ENCODE measurements at places on chromosomes 1 and 21. TPM values are rescaled to one million over a fixed set of nuclear protein-coding genes. Genes with fewer than 3 reads are reported as not detected.

- no peaks in the 10 kb centered on the region for H3K27me3 ChIP-seq
- H3K27ac ChIP-seq: no peak overlapping the region
- no peak for DNase-seq
- H3K4me1 ChIP-seq: peaks cover 44% of the 10 kb centered on the region
Measured at GRCh38 chr1:235295902-235296350, 32.1 kb downstream of the ARID4B start.

GRCh38 chr1:84763912-84764680, 73.8 kb upstream of the SSX2IP start:
- no peaks in the 10 kb centered on the region for H3K36me3 ChIP-seq
- H3K27me3 ChIP-seq: peaks cover 34% of the 10 kb centered on the region
- no peak overlapping the region for H3K4me3 ChIP-seq

DNA sequence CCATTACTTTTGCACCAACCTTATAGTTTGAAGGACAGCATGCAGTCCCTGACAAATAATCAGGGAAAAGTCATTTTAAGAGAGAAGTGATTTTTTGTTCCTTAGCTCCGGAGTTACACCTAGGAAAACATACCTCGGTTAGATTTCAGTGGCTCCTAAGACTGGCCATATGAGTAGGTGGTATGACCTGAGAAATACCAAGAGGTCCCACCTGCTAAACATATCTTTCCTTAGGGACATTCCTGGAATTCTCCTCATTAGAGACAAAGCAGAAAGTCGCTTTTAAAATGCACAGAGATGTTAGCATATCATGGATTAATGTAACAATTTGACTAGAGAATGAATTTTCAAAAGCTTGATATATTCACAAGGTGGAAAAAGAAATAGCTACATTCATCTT, 84.2 kb upstream of the RNPC3 start:
- H3K4me3 ChIP-seq: no peak overlapping the region
- DNase-seq: no peak
- H3K27me3 ChIP-seq: peaks cover 3% of the 10 kb centered on the region
- H3K4me1 ChIP-seq: no peaks in the 10 kb centered on the region

- H3K27ac ChIP-seq: no peak overlapping the region
- no peak for DNase-seq
- no peaks in the 10 kb centered on the region for H3K36me3 ChIP-seq
- no peak overlapping the region for H3K4me3 ChIP-seq
Measured at GRCh38 chr1:62727656-62728407, 39.6 kb upstream of the DOCK7 start.

DNA sequence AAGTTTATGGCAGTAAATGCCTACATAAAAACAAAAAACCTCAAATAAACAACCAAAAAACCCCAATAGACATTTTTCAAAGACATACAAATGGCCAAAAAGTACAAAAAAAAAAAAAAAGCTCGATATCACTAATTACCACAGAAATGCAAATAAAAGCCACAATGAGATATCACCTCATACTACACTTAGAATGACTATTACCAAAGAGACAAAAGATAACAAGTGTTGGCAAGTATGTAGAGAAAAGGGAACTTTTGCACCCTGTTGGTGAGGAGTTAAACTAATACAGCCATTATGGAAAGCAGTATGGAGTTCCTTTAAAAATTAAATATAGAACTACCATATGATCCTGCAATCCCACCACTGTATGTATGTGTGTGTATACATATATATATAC, 21.1 kb downstream of the SLC25A24 start:
- no peak for DNase-seq
- peaks cover 4% of the 10 kb centered on the region for H3K4me1 ChIP-seq
- no peaks in the 10 kb centered on the region for H3K27me3 ChIP-seq
- H3K4me3 ChIP-seq: no peak overlapping the region
- peaks cover 77% of the 10 kb centered on the region for H3K36me3 ChIP-seq

- no peaks in the 10 kb centered on the region for H3K27me3 ChIP-seq
- no peak overlapping the region for H3K4me3 ChIP-seq
- no peak for DNase-seq
- peaks cover 15% of the 10 kb centered on the region for H3K4me1 ChIP-seq
- peaks cover 19% of the 10 kb centered on the region for H3K36me3 ChIP-seq
- no peak overlapping the region for H3K27ac ChIP-seq
Measured at GRCh38 chr1:156556354-156556753, 16.0 kb downstream of the IQGAP3 start.

DNA sequence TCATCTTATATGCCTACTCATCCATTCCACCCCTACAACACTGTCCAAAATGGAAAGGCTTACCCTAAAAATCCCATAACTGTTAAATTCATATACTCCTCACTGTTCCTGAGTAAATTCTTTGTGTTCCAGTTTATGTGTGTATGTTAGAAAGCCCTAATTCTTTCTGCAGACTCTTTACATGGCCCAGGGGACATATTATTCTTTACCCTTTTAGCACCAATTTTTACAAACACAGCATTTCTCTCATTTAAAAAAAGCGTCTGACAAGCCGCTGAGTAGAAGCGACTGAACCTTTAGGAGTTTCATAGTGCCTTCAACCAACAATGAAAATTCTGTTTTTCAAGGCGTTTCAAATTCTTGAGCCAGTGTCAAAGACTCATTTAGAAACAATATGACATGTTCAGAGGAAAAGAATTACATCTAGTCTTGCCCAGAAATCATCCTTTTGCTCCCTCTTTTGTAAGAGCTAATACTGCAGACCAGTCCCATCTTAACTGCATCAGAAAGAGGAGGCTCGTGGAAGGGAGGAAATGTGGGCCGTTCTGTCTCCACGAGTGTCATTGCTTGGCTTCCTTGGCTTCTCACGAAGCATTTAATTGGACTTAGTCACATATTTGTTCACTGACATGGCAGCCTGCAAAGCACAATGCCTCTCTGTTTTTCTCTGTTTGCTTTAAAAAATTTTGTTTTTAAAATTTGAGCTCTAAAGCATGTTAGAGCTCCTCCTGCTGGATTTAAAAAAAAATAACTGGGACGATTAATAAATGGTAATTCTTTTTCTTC, 21.3 kb upstream of the C1orf105 start:
- H3K27ac ChIP-seq: peak overlapping the region; percentile 58
- H3K36me3 ChIP-seq: no peaks in the 10 kb centered on the region
- no peak overlapping the region for H3K4me3 ChIP-seq
- peaks cover 2% of the 10 kb centered on the region for H3K27me3 ChIP-seq
- peaks cover 57% of the 10 kb centered on the region for H3K4me1 ChIP-seq

DNA sequence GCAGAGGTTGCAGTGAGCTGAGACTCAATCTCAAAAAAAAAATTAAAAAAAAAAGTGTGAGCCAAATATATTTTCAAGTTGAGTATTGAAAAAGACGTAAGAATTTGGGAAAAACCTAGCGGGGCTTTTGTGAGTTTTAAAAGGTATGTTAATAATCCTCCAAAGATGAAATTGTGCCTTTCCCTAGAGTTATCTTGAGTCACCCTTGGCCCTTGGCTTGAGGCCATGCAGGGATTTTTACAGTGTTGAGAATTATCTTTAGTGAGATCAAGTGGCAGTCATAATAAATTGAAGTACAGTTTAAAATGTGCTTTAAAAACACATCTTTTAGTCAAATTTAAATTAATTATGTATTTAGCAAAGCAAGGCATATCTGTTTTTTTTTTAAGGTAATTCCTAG, 32.7 kb downstream of the PPP2R5A start:
- no peak overlapping the region for H3K4me3 ChIP-seq
- H3K27me3 ChIP-seq: no peaks in the 10 kb centered on the region

DNA sequence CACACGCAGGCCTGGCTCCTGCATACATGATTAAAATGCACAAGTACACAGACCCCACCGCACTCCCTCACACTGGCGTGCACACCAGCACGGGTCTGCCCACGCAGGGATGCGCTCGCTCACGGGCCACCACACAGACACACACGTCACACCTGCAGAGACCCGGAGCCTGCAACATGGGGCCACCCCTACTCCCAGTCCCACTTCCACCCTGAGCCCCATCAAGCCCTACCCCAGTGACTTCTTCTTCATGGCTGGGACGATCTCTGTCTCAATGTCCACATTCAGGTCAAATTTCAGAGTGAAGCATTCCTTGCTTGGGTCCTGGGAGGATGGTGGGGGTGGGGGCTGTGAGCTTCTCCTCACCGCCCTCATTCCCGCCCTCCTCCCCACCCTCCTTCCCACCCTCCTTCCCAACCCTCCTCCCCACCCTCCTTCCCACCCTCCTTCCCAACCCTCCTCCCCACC, 8.9 kb upstream of the TNFRSF25 start:
- no peaks in the 10 kb centered on the region for H3K27me3 ChIP-seq
- H3K36me3 ChIP-seq: no peaks in the 10 kb centered on the region
- DNase-seq: no peak

GRCh38 chr1:21912038-21912758, 24.9 kb downstream of the HSPG2 start:
- peaks cover 9% of the 10 kb centered on the region for H3K4me1 ChIP-seq
- DNase-seq: no peak
- no peaks in the 10 kb centered on the region for H3K36me3 ChIP-seq

GRCh38 chr1:31587720-31588423, 11.6 kb downstream of the TINAGL1 start:
- H3K4me1 ChIP-seq: no peaks in the 10 kb centered on the region
- H3K27ac ChIP-seq: no peak overlapping the region
- no peaks in the 10 kb centered on the region for H3K36me3 ChIP-seq
- peaks cover 17% of the 10 kb centered on the region for H3K27me3 ChIP-seq

DNA sequence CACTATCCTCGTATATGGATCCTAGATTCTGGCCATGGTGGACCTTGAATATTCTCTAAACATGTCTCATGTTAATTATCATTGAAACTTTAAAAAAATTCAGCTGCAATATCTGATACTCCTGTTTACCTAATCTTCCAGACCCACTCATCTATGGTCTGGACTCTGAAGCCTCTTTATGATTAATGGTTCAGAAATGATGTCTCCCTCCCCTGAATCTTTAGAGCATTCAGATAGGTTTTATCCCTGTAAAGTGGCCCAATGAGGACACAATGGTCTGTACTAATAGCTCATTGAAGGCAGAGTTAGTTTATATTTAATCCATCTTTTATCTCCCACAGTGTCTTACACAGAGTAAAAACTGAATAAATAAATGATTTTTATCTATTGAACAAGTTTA, 53.0 kb upstream of the DUSP10 start:
- peaks cover 14% of the 10 kb centered on the region for H3K36me3 ChIP-seq
- H3K27me3 ChIP-seq: no peaks in the 10 kb centered on the region
- no peak for DNase-seq
- H3K27ac ChIP-seq: no peak overlapping the region
- peaks cover 24% of the 10 kb centered on the region for H3K4me1 ChIP-seq
- H3K4me3 ChIP-seq: no peak overlapping the region

DNA sequence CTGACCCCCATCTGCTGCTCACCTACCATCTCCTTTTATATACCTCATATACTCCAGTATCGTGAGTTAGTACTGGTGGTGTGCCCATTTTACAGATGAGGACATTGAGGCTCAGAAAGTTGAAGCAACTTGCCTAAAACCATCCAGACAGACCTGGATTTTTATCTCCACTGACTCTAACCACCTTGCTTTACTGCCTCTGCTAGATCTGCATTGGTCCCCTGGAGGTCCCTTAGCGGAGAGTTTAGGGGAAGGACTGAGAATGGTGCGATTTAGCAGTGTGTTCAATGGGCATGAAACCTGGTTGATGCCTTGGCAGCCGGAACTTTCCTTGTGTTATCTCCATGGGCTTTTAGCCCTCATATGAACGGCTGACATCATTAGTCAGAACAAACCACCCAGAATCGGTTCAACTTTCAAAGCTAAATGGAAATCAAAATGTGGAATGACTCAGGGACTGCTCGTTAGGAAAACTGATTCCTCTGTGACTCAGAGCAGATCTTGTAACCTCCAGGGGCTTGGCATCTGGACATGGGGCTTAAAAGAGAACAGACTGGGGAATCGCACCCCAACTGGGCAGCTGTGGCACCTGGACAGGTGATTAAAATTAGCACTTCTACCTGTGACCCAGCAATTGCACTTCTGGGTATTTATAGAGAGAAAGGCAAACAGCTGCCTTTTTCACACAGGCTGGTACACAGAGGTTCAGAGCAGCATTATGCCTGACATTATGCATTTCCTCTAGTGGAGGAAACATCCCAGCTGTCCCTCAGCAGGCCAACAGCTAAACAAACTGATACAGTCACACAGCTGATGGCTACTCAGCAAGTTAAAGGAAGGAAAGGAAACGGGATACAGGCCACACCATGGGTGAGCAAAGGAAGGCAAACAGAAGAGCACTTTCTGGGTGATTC, 25.3 kb downstream of the TMEM51 start:
- H3K27me3 ChIP-seq: peaks cover 39% of the 10 kb centered on the region
- no peaks in the 10 kb centered on the region for H3K36me3 ChIP-seq
- no peaks in the 10 kb centered on the region for H3K4me1 ChIP-seq
- H3K4me3 ChIP-seq: no peak overlapping the region
- no peak overlapping the region for H3K27ac ChIP-seq

GRCh38 chr1:196442366-196442765, 165.9 kb downstream of the KCNT2 start:
- no peak overlapping the region for H3K27ac ChIP-seq
- no peaks in the 10 kb centered on the region for H3K36me3 ChIP-seq
- H3K4me3 ChIP-seq: no peak overlapping the region
- no peaks in the 10 kb centered on the region for H3K27me3 ChIP-seq
- no peak for DNase-seq

DNA sequence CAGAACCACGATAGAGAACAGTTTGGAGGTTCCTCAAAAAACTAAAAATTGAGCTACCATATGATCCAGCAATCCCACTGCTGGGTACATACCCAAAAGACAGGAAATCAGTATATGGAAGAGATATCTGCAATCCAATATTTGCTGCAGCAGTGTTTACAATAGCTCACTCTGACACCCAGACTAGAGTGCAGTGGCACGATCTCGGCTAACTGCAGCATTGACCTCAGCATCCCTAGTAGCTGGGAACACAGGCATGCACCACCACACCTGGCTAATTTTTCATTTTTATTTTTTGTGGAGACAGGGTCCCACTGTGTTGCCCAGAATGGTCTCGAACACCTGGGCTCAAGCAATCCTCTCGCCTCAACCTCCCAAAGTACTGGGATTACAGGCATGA, 13.1 kb downstream of the TTC13 start:
- peaks cover 9% of the 10 kb centered on the region for H3K4me1 ChIP-seq
- no peak for DNase-seq
- H3K4me3 ChIP-seq: no peak overlapping the region
- H3K36me3 ChIP-seq: peaks cover 28% of the 10 kb centered on the region

DNA sequence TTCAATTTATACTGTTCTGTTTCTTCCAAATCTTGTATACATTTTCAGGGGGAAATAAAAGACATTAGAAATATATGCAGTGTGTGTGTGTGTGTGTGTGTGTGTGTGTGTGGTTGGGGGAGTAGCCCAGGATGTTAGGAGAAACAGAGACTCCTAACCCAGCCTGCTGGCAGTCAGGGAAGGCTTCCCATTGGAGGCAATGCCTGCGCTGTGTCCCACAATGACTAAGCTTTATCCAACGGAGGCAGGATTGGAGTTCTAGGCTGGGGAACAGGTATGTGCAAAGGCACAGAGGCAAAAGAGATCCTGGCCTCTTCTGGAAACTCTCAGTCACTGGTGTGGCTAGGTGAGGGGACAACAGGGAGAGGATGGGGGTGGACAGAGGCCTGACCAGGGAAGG, 16.5 kb upstream of the ADGRB2 start:
- peaks cover 20% of the 10 kb centered on the region for H3K27me3 ChIP-seq
- H3K4me1 ChIP-seq: no peaks in the 10 kb centered on the region
- no peaks in the 10 kb centered on the region for H3K36me3 ChIP-seq
- no peak for DNase-seq
- no peak overlapping the region for H3K4me3 ChIP-seq

GRCh38 chr21:26961698-26962097, 5.2 kb downstream of the ADAMTS5 start:
- no peaks in the 10 kb centered on the region for H3K36me3 ChIP-seq
- H3K4me1 ChIP-seq: no peaks in the 10 kb centered on the region
- H3K4me3 ChIP-seq: no peak overlapping the region
- H3K27me3 ChIP-seq: peaks cover 26% of the 10 kb centered on the region

BCAR3 gene
- 0.96 TPM for total RNA-seq

CDC73 gene
- 55.6 TPM for total RNA-seq

PPFIA4 gene
- 4.6 TPM for total RNA-seq

EDARADD gene
- total RNA-seq: 3.7 TPM

SLAMF8 gene
- total RNA-seq: 1.5 TPM

OSCP1 gene
- 1.3 TPM for total RNA-seq

All from activated CD8-positive, alpha-beta memory T cell treated with anti-CD3 and anti-CD28 coated beads, Interleukin-2, amount 10 ng/mL, durations not matched to agents 7 days and 5 days (primary cell).